NCI-H1436 (cell line): ENCODE measurements at places on chromosomes 7 and 10.

- DNase-seq: no peak
Observed at GRCh38 chr10:122350893-122351292, 23.6 kb upstream of the PLEKHA1 start.

GRCh38 chr10:116918583-116918982, 69.3 kb downstream of the ENO4 start:
- DNase-seq: no peak

DNA sequence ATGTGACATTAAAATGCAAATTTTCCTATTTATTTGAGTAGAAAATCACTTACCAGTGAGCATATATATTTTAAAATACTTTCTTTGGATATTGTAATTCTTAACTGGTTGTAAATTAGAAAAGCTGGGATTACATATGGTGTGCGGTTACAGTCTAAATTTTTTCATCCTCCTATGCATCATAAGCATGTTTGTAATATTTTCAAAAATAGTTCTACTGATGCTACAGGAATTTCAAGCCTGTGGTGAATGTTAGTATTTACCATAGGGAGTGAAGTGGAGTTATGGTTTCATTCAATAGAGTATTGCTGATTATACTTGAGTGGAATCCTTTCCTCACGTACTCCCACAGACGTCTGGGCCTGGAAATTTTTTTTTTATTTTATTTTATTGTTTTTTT, 34.6 kb upstream of the ST7 start:
- DNase-seq: no peak

GRCh38 chr7:150382123-150382843, 3.2 kb downstream of the ZNF775 start:
- no peak for DNase-seq

DNA sequence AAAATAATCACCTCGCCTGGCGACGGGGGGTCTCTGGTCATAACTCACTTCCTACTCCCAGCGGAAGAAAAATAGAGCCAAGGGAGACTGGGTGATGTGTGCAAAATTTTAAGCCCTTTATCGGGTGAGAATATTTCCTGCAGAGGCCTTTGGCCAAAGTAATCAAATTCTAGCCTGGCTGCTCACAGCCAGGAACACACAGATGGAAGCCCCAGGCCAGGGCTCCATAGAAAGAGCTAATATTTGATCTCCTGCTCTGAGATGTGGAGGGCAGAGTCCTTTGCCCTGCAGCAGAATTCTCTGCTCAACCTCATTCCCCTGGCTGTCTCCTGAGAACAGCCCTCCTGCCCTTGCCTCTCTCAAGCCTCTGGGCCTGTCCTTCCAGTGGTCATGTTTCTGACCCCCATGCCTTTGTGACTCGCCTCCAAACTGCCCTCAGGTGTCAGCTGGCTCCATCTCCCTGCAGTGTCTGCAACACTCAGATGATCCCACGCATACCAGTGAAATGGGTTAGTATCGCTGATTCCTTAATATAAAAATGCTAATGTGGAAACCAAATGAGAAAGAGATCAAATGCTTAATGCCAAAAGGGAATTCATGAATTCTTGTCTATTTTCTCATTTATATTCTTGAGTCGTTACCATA, 34.5 kb downstream of the FRMD4A start:
- DNase-seq: no peak

GRCh38 chr10:34996843-34997242, 93.3 kb downstream of the CUL2 start:
- no peak for DNase-seq

GRCh38 chr7:150626696-150627095, 5.5 kb downstream of the GIMAP6 start:
- no peak for DNase-seq

GRCh38 chr10:79449181-79450146, 4.0 kb upstream of the ZCCHC24 start:
- DNase-seq: no peak
